Stimulated activated CD4-positive, alpha-beta T cell treated with anti-CD3 and anti-CD28 coated beads, Interleukin-4, amount 100 ng/mL, for 24 hours (primary cell): ENCODE measurements at places on chromosomes 1 and 21.
A peak's percentile ranks its signal among the peaks of the same experiment; 100 is the strongest.

GRCh38 chr21:44537930-44538911 lies 1.8 kb downstream of the KRTAP10-1 start:
- DNase-seq, result peak; percentile 2

DNA sequence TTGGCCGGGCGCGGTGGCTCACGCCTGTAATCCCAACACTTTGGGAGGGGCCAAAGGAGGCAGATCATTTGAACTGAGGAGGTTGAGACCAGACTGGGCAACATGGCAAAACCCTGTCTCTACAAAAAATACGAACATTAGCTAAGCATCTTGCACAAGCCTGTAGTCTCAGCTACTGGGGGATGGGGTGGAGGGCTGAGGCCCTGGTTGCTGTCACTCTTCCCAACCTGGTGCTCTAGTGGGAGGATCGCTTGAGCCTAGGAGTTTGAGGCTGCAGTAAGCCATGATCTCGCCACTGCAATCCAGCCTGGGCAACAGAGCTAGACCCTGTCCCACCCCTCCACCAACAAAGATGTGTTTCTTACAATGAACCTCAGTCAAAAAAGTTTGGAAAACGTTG lies 2.8 kb downstream of the PHGDH start:
- no peak for DNase-seq

- peak; percentile 29 for DNase-seq
These were observed 45.5 kb downstream of the LPAR3 start for GRCh38 chr1:84847253-84848250.

GRCh38 chr1:57132993-57133622 lies 167.3 kb upstream of the C8B start:
- DNase-seq, result no peak

GRCh38 chr1:58919959-58920321 lies 136.1 kb upstream of the JUN start:
- DNase-seq, result no peak

GRCh38 chr1:35278886-35279554 lies 10.5 kb downstream of the ZMYM4 start:
- no peak for DNase-seq

DNA sequence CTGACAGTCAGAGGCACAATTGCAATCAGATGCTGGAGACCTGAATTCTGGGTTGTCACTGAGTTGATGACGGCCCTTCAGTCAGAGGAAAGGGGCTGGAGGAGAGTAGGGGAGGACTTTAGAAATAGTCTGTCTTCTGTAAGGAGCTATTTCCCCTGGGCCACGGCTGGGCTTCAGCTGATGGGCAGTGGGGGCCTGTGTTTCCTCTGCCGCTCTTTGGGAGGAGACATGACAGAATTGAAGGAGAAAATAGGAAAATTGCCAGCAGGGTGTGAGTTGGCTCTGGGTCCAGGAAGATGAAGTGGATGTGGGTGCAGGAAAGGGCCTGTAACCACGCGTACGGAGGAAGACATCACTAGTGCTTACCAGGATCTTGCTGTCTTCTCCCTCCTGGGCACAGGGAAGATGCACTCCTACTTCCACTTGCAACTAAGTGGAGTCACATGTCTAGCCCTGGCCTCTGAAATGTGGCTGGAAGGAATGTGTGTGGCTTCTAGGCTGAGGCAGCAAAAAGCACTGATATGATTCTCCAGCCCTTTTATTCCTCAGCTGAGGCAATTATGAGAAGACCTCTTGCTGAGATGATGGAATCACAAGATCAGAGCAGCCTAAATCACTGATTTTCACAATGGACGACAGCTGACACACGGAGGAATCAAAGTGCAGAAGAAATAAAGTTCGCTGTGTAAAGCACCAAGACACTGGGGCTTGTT lies 250.0 kb downstream of the GRIK3 start:
- DNase-seq, result no peak
